ENCODE measurements at places on chromosomes 6 and 20.

DNA sequence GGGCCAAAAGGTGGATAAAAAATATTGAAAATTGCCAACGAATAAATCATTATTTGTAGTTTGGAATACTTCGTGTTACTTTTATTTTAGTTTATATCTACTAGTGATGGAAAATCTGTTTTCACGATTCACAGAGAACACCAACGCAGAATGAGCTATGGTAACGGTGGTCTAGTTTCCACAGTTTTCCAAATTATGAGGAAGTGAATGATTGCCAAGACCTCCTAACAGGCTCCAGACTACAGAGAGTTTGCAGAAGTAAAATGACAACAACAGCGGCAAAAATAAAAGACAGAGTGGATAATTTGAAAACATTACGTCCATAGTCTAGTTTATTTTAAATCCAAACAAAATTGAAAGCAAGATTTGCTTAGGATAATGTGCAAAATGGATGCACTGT is 57.0 kb upstream of the AIG1 start:
- DNase-seq, result no peak

- DNase-seq, result no peak
Measured at GRCh38 chr6:12012038-12012557, at the start of gene HIVEP1. Gene HIVEP1 (plus strand): TSS chr6:12012312. CDS start chr6:12015629, 3,317 bp downstream.

DNA sequence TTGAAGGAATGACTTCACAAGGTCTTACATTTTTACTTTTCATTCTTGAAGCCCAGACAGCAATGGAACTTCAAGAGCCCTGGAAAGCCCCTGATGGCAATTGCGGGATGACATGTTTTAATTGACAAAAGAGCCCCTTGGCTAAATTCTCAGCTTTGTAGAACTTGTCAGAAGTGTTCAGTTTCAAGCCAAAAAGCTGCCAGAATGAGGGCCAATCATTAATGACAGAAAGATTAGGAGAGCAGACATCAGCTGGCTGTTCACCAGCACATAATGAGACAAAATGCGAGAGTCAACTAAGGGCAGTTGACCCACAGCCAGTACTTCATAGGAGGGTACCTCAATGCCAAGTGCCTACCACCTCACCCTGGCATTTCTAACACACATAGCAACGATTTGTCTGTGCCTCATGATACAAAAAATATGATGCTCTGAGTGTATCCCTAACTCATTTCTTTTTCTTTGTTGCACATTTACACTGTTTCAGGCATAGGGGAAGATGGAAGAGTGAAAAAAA is 243.1 kb downstream of the MYLK4 start:
- DNase-seq, result no peak

- no peak for DNase-seq
Measured at GRCh38 chr6:163709693-163710092, 295.2 kb downstream of the QKI start.

DNA sequence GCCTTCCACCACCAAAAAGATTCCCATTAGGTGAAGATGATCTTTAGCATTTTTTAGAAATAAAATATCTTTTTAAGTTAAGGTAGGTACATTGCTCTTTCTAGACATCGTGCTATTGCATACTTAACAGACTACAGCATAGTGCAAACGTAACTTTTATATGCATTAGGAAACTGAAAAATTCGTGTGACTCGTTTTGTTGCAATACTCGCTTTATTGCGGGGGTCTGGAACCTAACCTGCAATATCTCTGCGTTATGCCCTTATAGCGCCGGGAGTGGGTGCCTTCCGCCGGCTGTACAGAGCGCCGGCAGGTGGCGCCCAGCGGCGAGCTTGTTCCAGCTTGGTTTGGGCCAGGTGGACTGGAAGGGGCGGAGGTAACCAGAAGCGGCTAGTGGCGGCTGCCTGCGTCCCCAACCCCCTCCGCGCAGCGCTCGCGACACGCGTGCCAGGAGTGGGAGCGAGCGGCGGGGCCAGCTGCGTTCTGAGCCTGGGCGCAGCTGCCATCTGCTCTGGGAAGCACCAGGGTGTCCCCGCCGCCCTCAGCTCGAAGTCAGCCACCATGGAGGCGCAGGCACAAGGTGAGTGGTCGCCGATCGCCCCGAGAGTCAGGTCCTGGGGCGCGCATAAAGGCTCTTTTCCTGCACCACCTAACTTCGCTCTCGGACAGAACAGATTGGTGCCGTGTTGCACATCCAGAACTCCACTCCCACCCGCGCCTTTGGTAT is at the start of gene TPD52L1:
Gene TPD52L1 (plus strand): TSS at position 383 of the 727 bp plus-strand sequence. CDS start 179 bp downstream, at position 562.
- peak; percentile 16 for DNase-seq

- no peak for DNase-seq
Measured at GRCh38 chr6:7974565-7974937, 64.0 kb upstream of the TXNDC5 start.

DNA sequence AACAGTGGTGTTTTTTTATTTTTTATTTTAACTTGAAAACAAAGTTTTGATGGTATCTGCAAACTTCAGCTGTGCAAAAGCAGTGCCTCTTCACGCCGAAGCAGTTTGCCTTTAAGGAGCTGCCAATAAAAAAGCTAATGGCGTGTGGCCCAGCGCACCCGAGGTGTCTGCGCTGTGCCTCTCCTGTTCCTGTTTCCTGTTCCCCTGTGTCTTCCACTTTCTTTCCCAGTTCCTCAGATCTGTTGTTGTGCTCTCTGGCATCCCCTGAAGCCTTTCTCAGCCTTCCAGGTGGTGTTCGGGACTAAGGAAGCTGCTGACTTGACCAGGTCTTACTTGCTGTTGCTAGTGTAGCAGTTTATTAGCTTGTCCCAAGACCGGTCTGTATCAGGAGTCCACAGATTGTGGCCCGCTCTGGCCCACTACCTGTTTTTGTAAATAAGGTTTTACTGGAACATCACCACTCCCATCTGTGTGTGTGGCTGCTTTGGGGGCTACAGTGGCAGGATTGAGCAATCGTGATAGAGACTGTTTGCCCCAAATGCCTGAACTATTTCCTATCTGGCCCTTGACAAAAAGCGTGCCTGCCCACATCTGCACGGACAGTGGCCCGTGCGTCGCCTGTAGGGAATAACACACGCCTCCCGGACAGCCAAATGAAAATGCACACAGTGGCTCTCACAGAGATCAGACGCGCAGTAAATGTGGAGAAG is 178.3 kb downstream of the TMEM242 start:
- no peak for DNase-seq

DNA sequence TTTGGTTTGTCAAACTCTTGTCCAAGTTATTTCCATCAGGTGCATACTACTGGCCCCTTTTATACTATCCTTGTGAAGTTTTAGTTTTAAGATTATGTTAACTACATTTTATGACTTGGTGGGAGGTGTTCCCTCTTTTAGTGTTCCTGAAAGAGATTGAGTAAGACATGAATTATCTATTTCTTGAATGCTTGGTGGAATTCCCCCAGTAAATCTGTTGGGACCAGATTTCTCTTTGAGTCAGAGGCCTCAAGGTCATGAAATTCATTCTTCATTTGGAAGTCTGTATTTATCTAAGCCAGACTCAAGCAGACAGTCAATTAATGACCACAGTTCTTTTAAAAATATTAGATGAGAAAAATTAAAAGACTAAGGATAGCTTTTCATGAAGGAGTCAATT is 81.3 kb downstream of the MOXD1 start:
- DNase-seq, result no peak

- no peak for DNase-seq
Measured at GRCh38 chr20:64068386-64069208, 5.6 kb downstream of the TCEA2 start.

GRCh38 chr20:54321352-54322087 is 113.6 kb downstream of the PFDN4 start:
- no peak for DNase-seq

DNA sequence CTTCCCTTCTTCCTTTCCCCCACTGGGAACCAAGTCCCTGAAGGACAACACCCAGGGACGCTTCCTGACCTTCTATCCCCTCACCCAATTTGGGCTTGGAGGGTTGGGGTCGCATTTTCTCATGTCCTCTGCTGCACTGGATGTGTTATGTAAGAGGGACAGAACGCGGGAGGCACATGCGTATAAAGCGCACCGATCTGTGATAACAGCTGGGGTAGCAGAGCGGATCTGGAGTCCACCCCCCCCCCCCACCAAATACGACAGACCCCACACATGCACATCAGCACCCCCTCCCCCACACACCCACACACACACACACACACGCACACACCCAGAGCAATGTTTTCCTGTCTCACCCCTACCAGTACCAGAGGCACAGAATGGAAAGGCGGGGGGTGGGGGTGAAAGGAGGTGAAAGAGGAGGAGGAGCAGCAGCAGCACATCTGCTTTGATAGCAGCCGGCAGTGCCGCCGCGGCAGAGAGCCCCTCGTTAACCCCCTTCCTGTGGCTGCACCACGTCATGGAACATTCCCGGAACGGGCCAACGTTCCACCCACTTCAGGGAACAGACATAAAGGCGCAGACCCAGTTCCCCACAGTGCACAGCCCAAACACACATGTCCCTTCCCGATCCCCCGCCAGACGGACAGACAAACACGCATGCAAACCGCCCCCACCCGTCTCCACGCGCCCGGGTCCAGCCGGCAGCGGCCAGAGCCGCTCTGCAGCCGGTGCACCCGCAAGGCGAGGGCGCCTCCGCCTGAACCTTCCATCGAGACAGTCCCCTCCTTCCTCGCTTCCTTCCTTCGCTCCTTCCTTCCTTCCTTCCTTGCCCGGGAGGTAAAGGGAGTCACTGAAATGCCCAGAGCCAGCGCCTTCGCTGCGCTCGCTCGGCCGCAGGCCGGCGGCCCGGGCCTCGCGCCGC is 590 bp downstream of the HIVEP2 start:
- peak; percentile 93 for DNase-seq

DNA sequence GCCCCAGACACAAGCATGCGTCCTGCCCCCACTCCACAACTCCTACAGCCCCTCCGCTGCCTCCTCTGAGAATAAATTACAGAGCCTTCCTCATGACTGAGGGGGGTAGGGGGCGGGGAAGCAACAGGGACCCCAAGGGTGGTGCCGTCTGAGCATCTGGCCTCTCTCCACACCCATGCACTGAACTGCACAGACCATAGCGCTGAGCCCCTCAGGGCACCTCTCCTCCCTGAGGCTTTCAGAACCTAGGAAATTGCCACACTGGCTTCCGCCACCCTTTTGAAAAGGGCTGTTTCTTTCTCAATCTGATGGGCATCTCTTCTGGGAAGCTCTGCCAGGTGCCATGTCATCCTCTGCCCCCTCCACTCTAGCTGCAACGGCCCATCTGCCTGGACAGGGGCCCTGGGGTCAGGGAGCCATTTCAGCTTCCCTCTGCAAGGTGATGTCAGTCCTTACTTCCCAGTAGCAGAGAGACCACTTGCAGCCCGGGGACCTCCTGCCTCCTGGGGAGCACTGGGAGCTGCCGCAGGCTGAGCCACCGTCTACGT is 2.5 kb downstream of the CST7 start:
- no peak for DNase-seq

Measured in stimulated activated CD8-positive, alpha-beta memory T cell treated with anti-CD3 and anti-CD28 coated beads, Interleukin-7, amount 100 ng/mL, for 1 hour (primary cell).